Stimulated activated CD4-positive, alpha-beta T cell treated with anti-CD3 and anti-CD28 coated beads, Interleukin-4, amount 100 ng/mL, for 4 hours (primary cell): ENCODE measurements at places on chromosomes 16 and 17.
A peak's percentile ranks its signal among the peaks of the same experiment; 100 is the strongest.

GRCh38 chr17:42266918-42267766 lies 9.0 kb downstream of the STAT5B start:
- no peak for DNase-seq

DNA sequence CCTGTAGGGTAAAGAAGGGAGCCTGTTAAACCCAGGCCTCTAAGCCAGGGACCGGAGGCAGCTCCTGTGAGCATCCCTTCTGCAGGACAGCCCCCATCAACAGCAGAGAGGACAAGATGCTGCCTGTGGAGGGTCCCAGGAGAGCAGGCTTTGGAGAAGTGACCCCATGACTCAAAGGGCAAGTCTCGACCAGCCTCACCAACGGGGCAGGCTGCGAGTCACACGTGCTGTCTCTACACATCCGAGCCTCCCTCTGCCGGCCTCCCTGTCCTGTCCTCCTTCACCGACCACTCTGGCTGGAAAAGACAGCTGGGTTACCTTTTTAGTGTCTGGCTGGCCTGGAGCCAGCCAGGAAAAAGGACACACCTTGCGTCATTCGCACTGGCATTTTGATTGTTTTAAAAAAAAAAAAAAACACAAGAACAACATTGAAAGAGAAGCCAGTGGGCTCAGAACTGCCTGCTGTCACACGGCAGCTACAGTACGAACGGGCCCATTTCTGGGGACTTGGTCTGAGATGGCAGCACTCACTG lies 74.5 kb upstream of the RCVRN start:
- DNase-seq: no peak

GRCh38 chr17:58328195-58329034 lies at the start of gene TSPOAP1:
Gene TSPOAP1, minus strand, starts transcription at chr17:58328795. Its CDS starts 875 bp downstream, at chr17:58327920.
- DNase-seq: peak; percentile 86

GRCh38 chr16:48291303-48291702 lies 44.0 kb upstream of the ABCC11 start:
- DNase-seq: no peak

DNA sequence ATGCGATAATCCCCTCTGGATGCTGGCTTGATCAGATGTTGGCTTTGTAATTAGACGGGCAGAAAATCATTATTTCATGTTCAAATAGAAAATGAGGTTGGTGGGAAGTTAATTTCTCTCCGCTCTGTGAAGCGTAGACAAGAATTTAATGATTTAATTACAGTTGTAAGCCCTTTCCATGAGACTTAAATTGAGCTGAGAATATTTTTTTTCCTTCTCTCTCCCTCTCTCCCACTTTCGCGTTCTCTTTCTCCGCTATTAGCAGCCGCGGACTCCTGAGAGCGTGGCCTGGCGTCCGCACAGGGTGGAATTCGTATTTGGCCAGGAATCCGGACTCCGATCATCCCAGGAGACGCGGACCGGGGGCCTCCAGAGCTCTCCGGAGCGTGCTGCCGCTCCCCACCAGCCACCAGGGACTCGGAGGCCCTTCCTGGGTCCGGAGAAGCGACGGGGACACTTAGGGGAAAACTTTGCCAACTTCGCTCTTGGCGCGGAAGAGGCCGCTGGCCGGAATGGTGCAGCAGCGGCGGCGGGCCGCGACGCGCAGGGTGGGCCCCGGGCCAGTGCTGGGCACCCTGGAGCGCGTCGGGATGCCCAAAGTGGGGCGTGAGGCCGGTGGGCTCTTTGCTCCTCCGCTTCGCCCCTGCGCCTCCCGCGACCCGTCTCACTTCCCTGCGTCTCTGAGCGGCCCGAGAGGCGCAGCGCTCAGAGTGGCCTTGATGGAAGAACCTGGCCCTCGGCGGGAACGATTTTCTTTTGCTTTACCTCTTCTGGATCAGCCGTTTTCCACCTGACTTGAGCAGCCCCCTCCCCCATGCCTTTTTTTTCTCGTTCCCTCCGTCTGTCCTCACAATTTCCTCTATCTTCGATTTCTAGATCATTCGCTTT lies 3.6 kb upstream of the IRX3 start:
- DNase-seq: no peak

GRCh38 chr17:21351366-21352065 lies 24.6 kb upstream of the KCNJ12 start:
- no peak for DNase-seq

- peak; percentile 84 for DNase-seq
Measured at GRCh38 chr17:39238311-39238972, 12.7 kb upstream of the STAC2 start.

- no peak for DNase-seq
Measured at GRCh38 chr16:76213860-76214259, 63.3 kb upstream of the CNTNAP4 start.

DNA sequence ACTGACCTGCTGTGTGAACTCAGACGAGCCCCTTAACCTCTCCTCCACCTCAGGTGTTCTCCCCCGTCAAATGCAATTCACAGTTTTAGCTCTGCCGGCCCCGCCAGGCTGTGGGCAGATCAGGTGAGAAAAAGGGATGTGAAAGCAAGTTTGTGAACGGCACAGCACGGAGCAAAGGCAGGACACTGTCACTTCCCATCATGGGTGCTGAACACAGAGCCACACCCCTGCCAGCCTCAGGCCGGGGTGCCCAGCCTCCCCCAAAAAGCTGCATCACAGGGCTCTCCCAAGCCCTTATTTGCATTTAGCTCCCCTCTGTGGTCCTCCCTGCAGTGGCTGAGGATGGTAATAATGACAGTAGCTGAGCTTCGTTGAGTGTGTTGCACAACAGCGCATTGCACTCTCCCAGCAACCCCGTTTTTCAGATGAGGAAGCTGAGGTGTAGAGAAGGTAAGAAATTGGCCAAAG lies 88.8 kb upstream of the TNRC6C start:
- DNase-seq: no peak

GRCh38 chr16:61547626-61548025 lies 488.6 kb downstream of the CDH8 start:
- DNase-seq: no peak

DNA sequence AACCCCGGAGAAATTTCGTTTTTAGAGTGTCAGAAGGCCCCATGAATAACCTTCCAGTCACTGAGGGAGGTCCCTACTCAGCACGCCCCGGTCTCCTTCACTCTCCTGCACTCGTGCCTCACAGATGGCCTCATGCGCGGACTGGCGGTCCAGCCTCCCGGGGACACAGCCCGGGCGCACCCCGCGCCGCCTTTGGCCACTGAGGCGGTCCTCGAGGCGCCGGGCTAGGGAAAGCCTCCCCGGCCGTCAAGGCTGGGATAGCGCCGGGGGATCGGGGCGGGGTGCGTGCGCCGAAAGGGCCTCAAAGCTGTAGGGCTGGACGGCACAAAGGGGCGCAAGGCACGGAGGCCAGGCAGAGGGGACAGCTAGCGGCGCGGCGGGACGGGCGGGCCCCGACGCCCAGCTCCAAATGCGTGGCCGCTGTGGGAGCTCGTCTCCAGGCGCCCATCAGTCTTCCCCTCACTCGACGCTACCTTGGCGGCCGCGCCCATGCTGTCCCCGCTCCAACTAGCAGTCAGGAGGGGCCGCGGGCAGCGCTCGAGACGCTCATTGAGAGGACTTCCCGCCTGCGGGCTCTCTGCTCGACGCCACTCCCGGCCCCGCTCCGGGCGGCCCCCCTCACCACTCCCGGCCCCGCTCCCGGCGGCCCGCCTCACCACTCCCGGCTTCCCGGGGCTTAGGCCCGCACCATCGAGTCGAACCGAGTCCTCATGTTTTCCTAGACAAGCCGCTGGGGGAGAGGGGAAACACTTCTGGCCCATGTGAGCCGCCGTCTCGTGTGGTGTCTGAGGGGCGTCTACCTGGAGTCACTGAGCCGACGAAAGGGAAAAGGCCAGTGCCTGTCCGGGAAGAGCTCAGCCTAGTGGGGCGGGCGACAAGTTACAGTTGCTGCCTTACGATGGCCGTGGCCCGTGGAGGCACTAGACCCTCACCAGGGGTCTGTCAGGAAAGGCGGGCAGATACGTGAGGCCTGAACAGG lies at the start of gene USP6:
TSS of gene USP6 (plus strand) at position 360 of the 979 bp plus-strand sequence. CDS start 14,336 bp downstream, outside the sequence.
- no peak for DNase-seq

DNA sequence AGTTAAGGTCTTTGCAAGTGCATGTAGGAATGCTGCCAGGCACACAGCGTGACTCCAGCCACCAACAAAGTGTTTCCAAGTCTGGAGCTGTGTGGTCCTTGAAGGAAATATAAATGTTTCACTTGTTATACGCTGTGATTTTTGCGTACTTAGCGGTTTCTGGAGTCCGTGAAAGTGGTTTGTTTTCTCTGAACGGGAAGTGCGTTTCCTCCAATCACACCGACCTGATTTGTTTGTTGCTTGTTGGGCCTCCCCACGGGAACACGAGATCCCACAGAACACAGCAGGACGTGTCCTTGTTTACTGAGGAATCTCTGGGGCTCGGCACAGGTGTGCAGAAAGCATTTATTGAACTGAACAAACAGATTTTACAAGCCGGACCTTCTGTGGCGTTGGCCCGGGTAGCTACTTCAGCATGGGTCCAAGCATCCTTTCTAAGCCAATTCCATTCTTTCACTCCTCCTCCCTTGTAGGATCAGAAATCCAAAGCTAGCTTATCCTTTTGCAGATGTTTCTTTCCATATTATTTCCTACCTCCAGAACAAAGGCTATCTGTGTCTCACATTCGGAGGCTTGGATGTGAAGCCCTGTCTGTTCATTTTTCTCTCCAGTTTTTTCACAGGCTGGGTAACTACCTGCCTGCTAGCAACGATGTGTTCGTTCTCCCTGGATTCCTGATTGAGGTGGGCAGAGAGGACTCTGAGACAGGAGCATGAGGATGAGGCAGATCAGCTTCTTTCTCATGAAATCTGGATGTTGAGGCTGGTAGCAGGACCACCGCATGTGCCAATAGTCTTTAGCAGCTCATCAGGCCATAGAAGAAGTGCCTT lies 44.6 kb downstream of the ABAT start:
- no peak for DNase-seq

DNA sequence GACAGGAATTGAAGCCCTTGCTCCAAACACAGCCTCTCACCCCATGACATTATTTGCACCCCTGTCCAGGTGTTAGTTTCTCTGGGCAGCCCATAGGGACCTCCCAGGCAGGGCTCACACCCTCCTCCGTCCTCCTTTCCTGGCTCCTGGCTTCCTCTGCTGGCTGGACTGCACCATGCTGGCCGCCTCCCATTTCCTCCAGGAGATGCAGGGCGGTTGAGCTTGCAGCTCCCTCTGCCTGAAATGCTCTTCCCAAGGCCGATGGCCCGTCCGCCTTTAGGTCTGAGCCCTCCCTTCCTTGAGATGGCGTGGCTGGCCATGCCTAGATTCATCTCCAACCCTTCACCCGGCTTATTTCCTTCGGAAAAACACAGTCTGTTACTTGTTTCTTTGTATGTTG lies 334.8 kb downstream of the SNX29 start:
- no peak for DNase-seq

DNA sequence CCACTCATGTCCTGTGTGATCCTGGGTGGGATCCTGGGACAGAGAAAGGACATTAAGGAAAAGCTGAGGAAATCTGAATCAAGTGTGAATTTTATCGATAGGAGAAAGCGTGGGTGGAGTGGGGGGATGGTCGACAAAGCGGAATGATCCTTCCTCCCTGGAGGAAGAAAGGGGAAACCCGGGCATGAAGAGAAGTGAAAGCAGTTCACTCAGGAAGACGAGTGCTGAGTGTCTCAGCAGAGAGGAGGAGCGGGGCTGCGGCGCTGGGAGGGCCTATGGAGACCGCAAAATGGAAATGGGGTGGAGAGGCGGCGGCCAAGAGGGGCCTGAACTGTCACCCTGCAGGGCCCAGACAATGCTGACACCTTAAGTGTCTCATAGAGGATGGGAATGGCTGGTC lies 8.7 kb downstream of the ZDHHC7 start:
- DNase-seq: no peak

DNA sequence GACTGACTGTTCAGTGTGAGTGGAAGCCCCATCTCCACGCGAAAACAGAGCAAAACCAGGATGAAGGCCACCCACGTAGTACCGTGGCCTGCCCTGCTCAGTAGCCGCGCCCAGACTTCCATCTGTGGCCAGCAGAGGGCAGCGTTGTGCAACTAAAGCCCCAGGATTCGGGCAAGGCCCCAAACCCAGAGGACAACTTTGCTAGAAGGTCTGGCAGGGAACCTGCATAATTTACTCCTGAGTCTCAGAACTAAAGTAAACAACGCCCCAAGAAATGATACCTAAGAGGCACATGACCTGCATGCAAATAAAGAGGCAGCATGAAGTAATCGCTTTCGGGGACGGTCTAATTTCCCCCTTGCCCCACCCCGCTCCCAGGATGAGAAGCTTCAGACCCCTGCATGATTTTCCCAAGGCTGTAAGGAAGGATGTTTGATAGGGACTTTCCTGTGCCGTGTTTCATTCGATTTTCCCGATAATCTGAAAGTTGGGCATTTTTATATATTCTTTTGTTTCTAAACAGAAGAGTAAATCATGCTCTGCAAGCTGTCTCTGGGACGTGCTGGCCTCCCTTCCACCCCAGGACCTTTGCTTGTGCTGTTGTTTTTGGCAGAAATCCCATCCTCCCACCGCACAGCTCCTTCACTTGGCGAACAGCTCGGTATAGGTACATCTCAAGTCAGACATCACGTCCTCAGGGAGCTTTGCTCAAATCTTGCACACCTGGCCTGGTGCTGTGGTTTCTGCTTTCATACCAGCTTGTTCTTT lies 18.6 kb downstream of the HSBP1 start:
- peak; percentile 76 for DNase-seq

GRCh38 chr17:10156948-10157607 lies 41.3 kb downstream of the GAS7 start:
- no peak for DNase-seq

GRCh38 chr17:36614081-36614480 lies 12.7 kb downstream of the MRM1 start:
- no peak for DNase-seq

GRCh38 chr16:82748026-82748425 lies 121.3 kb downstream of the CDH13 start:
- no peak for DNase-seq

GRCh38 chr16:77540646-77541045 lies 105.8 kb upstream of the ADAMTS18 start:
- DNase-seq: no peak

DNA sequence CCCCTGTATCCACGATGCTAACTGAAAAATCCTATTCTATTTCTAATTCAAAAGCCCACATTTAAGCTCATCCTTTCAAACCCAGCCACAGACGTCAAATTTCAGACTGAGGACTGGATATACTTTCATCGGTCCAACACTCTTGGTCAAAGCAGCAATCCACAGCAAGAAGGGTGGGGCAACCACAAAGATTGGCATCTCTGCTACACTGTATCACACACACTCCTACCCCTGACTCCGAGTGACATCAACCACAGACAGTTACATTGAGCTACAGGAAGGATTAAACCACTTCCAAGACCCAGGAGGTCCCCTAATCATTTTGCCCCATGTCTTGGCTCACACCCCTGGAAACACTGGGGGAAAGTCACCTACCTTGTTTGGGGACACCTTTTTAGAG lies 61.3 kb downstream of the GRIN2A start:
- no peak for DNase-seq

- no peak for DNase-seq
Measured at GRCh38 chr16:70769761-70770160, 31.2 kb downstream of the VAC14 start.

- DNase-seq: no peak
Measured at GRCh38 chr16:56222474-56222997, 31.2 kb downstream of the GNAO1 start.
